T-cell (primary cell): ENCODE measurements at places on chromosomes 6 and 20.

- DNase-seq, result no peak
Observed at GRCh38 chr6:123777563-123777962, 26.1 kb upstream of the NKAIN2 start.

DNA sequence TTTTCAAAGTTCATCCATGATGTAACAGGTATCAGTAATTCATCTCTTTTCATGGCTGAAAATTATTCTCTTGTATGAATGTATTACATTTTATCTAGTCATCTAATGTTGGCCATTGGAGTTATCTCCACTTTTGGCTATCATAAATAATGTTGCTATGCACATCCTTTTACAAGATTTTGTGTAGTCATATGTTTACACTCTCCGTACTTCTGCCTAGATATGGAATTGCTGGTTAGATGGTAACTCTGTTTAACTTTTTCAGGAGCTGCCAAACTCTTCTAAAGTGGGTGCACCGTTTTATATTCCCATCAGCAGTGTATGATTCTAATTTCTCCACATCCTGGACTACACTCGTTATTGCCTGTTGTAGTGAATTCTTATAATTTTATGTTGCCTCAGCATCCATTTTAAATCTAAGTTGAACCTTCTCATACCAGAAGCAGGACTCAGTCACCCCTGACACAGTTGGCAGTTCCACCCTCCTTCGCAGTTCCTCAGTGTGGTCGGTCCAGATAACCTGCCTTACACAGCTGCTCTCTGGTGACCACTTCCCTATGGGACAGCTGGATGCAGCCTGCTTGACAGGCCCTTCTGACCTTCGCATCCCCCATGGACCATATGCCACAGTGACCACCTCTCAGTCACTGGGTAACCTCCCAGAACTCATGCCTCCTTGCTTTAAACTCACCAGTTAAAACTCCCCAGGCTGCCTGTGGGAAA is 33.9 kb downstream of the KIZ start:
- no peak for DNase-seq

GRCh38 chr6:44456070-44456965 is 68.8 kb downstream of the CDC5L start:
- no peak for DNase-seq

GRCh38 chr6:45563041-45563440 is 185.3 kb upstream of the SUPT3H start:
- DNase-seq, result no peak

DNA sequence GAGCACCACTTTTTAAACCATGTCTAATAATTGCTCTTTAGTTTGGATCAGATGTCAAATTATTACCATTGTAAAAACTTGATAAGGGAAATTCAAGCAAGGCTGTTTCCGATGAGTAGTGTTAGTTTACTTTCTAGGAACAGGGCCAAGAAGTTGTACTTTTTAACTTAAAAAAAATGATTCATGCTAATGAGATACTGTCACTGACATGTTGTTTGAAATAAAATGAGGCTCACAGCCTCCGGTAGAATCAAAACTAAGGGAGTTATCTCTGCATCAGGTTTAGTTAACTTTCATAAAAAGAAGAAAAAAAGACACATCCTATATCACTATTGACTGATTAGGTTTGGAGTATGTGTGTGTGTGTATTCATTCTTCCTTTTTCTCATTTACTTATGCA is 55.2 kb upstream of the SUPT3H start:
- no peak for DNase-seq

GRCh38 chr6:163128324-163128723 is 286.2 kb upstream of the QKI start:
- DNase-seq, result no peak

GRCh38 chr6:155142168-155143028 is 121.4 kb upstream of the CLDN20 start:
- DNase-seq, result no peak

- no peak for DNase-seq
Observed at GRCh38 chr6:11804701-11805100, 26.1 kb upstream of the ADTRP start.

GRCh38 chr6:166908811-166909210 is 47.5 kb downstream of the RNASET2 start:
- DNase-seq, result no peak

GRCh38 chr6:91352878-91353277 is 766.0 kb upstream of the MAP3K7 start:
- DNase-seq, result no peak

GRCh38 chr6:127976111-127976510 is 75.3 kb upstream of the THEMIS start:
- DNase-seq, result no peak

GRCh38 chr6:18328070-18328469 is 59.1 kb upstream of the RNF144B start:
- no peak for DNase-seq

DNA sequence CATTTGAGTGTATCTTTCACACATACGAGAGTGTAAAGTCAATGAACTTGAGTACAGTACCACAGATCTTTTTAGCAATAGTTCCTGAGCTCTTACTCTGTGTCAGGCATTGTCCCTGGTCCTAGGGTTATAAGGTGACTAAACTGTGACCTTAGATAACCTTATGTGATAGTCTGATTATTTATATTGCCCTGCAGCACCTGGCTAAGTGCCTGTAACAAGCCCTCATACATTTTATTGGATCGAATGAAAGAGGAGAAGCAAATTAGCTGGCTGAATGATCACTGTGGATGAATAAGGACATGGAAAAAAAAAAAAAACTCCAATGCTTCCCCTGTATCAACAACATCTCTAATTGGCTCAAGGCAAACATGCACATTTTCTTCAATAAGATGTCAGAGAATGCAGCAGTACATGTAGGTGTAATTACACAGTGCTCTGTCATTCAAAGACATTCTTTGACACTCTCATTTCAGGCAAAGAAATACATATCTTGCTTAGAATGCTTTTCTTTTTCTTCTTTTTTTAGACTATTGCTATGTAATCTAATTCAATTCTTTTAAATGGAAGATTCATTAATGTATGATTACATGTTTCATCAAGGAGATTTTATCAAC is 153.4 kb downstream of the PHACTR1 start:
- DNase-seq, result no peak

DNA sequence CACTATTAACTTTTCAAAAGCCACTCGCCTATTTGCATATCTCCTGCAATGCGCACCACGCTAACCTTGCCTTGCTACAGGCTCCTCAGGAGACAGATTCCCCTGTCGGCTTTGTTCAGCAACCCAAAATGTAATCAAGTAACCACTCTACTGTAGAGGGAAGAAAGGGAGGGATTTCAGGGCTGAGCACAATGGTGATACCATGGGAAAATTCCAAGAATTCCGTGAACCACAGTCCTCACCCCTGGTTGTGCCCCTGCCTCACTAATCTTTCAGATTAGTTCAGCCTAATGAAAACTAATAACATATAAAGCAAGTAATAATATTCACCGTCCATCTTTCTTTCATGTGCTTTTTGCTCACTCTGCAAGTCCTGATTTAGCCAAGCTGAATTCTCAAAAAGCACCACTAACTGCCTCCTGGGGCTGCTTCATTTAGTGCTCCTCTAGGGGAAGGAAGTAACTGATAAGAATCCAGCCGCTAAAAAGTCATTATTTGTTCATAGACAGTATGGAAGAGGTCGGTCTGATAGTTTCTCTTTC is 6.6 kb downstream of the CITED2 start:
- DNase-seq, result no peak

DNA sequence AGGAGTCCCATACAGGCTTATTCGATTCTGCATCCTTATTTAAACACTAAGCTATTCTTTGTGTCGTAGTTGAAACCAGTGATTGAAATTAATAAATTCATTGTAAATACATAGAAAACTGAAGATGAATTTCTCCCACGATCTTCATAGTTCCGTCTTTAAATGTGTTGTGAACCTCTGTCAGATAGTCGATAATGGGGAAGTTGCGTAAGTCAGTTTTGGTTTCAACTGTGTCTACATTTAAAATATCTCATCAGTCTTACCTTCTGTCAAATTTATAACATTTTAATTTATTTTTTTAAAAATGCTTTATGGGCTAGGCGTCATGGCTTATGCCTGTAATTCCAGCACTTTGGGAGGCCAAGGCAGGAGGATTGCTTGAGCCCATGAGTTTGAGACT is 12.7 kb downstream of the STX11 start:
- DNase-seq, result no peak

DNA sequence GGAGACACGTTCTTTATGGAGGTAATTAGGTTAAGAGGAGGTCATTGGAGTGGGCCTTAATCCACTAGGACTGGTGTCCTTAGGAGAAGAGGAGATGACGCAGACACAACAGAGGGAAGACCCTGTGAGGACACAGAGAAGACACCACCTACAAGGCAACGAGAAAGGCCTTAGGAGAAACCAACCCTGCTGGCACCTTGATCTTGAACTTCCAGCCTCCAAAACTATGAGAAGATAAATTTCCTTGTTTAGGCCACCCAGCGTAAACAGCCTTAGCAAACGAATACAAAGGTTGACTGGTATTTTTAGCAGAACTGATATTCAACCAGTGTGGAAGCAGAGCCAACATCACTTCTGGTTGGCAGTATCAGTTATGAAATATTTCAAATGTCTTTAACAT is 75.2 kb downstream of the GFOD1 start:
- no peak for DNase-seq

GRCh38 chr6:97291896-97292295 is 8.9 kb upstream of the MMS22L start:
- no peak for DNase-seq

DNA sequence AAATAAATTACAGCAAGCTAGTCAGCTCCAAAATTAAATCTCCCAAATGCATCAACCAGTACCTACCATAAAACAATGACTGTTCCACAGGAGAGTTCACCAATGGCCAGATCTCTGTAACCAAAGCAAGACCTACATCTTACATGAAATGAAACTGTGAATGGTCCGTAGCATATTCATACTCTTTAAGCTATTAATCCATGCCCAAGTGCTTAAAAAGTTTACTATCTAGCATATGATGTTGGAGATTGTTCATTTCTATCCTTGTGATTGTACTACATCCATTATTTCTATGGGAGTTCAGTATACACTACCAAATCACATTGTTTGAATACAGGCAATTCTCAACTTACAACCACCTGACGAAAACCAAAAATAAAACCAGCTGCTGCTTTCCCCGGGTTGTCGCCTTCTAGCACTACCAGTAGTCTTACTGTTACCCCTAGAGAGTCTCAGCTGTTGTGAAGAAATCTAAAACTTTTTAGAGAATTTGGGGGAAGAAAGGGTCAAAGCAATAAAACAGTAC is 38.0 kb downstream of the HIVEP2 start:
- DNase-seq, result no peak

GRCh38 chr6:27494103-27494502 is 21.2 kb upstream of the ZNF184 start:
- no peak for DNase-seq

GRCh38 chr20:37297066-37297736 is 7.7 kb downstream of the MANBAL start:
- no peak for DNase-seq

- DNase-seq, result peak; percentile 46
Observed at GRCh38 chr20:47489448-47489872, 12.2 kb upstream of the NCOA3 start.

- no peak for DNase-seq
Observed at GRCh38 chr6:29489286-29489685, 1.5 kb upstream of the MAS1L start.
